Activated naive CD4-positive, alpha-beta T cell treated with Interleukin-2 at 50 U/mL for 16 hours (primary cell): ENCODE measurements at places on chromosomes 7 and 10.
A peak's percentile ranks its signal among the peaks of the same experiment; 100 is the strongest.

GRCh38 chr7:128073671-128074310, 42.6 kb upstream of the LRRC4 start:
- DNase-seq, result no peak

DNA sequence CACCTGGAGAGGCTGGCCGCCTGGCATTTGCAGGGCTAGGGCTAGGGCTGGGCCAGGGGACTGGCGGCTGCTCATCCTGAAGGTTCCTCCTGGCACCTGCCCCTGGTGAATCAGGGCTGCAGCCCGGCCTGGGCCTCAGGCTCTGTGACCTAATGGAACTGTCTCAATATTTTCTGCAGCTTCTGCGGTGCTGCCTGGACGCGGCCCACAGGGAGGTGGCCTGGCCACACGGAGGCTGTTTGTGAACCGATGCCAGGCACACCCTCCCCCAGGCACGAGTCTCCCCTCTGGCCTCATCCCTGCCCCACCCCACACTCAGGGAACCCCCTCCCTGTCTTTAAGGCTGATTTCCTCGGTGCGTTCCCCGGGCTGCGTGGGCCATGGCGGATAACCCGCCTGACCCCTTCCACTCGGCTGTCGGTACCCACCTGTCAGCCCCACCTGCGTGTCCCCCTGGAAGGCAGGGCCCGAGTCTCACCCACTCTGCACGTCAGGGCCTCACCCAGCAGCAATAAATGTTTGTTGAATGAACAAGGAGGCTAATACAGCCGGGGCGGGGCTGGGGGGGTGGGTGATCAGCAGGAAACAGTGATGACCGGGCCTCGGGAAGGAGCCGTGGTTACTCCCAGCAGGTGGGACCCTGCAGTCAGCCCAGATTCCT, 54.5 kb upstream of the DNAJB6 start:
- no peak for DNase-seq

- no peak for DNase-seq
These were observed 53.6 kb downstream of the AFAP1L2 start for GRCh38 chr10:114350751-114351150.

DNA sequence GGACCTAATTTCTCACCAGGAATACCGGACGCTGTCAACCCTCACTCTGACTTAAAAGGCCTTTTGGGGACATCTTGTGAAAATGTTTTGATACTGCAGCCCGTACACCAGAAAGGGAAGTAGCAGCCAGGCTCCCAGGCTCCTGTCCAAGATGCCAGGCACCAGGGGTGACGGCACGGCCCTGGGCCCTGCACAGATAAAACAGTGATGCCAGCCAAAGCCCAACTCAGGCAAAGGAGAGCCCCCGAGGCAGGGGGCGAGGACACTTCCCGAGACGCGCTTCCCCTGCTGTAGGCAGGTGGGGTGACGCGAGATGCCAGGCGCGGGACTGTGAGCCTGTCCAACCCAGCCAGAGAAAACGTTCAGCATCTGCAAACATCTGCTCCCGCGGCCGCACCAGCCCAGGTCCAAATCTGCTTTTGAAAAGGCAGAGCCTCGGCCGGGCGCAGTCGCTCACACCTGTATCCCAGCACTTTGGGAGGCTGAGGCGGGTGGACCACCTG, 15.7 kb downstream of the ZFAND2A start:
- no peak for DNase-seq

- peak; percentile 90 for DNase-seq
These were observed at the start of gene BAMBI for GRCh38 chr10:28676968-28677887. Gene BAMBI, plus strand, starts transcription at chr10:28677521. Its CDS starts 377 bp downstream, at chr10:28677898.

GRCh38 chr10:20085115-20085514, 268.9 kb downstream of the PLXDC2 start:
- DNase-seq, result no peak

DNA sequence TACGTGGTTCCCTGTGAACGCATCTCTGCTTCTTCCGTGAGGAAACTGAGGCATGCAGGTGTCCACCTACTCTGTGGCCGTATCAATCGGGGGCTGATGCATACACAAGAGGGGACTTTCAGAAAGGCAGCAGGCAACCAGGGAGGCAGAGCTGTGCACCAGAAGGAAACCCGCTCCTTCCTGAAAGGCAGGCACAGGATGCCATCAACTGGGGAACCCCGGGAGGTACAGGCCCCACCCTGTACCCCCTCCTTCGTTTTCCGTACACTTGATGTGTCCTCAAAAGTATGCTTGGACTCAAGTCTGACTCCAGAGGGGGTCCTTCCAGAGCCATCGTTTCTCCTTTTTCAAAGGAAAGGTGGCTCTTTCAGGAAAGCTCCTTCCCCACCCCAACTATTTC, 59.5 kb downstream of the ASB13 start:
- DNase-seq, result no peak

DNA sequence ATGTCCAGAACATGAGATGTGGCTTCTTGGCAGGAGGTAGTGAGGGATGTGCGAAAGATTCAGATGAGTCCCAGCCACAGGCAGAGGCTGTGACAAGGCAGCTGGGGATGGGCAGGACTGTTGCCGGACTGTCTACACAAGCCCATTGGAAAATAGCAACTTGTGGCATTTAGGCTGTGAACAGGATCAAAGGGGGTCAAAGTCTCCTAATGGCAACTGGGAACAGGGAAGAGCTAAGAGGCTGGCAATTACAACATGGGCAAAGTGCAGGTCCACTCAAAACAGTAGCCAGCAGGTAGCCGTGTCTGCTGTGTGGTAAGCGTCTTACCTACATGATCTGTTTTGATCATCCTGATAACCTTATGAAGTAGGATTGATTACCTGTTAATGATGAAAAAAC, 254.2 kb upstream of the ZNF32 start:
- no peak for DNase-seq

DNA sequence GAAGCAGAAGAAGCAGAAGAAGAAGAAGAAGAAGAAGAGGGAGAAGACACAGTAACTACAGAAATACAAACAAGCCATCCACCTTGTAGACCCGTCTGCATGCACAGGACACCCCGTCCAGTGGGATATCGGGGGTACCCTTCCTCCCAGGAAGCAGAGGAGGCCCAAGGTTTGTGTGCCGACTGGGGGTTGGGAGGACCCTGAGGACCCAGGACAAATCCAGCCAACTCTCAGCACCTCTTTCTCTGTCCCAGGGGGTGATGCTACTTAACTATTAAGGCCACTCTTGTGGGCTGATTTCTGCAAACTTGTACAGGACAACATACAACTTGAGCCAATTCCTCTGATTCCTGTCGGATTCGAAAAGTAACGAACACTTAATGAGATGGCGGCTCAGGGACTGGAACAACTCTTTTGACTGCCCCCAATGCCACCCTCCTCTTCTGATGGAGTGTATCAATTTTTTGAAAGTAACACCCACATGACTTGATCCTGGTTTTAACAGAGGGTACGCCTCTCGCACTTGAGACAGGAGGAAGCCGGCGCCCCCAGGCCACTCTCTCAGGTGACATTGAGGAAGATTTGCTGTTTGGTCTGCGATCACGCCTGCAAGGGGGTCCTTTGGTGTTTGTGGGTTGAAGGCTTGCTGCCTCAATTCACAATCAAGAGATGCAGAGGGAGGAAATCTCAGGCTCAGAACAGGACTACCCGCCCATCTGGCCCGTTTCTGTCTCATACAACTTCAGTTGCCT, 192.6 kb downstream of the TNS3 start:
- no peak for DNase-seq

DNA sequence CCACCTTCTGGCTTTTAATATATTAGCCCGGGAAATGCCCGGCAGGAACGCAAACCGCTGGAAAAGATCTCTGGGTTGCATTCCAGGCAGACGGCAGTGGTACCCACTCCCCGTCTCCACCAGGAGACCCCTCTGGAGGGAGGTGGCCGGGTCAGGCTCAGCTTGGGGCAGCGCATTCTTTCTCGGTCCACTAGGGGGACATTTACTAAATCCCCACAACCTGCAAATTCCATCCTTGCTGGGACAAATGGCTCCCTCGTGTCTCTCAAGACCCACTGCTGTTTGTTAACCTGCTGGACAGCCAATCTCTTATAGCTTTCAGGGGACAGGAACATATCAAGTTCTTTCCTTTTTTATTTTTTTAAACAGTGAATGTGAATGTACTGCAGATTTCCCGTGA, 45.8 kb upstream of the CARD11 start:
- DNase-seq, result no peak

- DNase-seq, result no peak
These were observed 8.2 kb downstream of the AIFM2 start for GRCh38 chr10:70124415-70124814.

GRCh38 chr7:110347081-110347480, 743.8 kb upstream of the LRRN3 start:
- DNase-seq, result no peak

GRCh38 chr7:1530946-1531262, 402 bp downstream of the MAFK start:
- DNase-seq, result no peak

- no peak for DNase-seq
These were observed 375.3 kb downstream of the DPP6 start for GRCh38 chr7:154427533-154427932.

DNA sequence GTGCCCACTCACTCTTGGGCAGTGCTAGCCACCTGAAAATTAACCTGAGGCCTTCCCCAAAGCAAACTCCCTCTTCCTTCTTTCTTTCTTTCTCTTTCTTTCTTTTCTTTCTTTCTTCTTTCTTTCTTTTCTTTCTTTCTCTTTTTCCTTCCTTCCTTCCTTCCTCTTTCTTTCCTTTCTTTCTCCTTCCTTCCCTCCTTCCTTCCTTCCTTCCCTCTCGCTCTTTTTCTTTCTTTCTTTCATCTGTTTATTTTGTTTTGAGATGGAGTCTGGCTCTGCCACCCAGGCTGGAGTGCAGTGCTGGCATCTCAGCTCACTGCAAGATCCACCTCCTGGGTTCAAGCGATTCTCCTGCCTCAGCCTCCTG, 17.0 kb upstream of the KPNA7 start:
- no peak for DNase-seq

GRCh38 chr7:151415375-151416105, 5.7 kb upstream of the WDR86 start:
- no peak for DNase-seq

GRCh38 chr7:117751775-117752174, 121.5 kb downstream of the CTTNBP2 start:
- no peak for DNase-seq

DNA sequence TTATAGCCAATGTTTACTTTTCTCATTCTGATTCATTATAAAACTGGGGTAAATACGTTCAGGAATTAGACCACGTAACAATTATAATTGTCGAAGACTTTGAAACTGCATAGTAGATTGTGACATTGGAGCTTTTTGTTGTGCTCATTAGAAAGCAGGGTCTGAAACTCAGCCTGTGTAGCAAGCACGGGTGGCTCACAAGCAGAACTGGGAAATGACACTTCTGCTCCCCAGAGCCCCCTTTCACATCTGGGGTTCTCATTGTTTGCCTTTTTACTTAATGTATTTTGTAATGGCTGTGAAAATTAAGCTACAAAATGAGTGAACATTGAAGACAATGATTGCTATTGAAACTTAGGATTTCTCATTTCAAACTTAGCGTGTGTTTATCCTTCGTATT, 72.9 kb downstream of the CDHR3 start:
- no peak for DNase-seq

DNA sequence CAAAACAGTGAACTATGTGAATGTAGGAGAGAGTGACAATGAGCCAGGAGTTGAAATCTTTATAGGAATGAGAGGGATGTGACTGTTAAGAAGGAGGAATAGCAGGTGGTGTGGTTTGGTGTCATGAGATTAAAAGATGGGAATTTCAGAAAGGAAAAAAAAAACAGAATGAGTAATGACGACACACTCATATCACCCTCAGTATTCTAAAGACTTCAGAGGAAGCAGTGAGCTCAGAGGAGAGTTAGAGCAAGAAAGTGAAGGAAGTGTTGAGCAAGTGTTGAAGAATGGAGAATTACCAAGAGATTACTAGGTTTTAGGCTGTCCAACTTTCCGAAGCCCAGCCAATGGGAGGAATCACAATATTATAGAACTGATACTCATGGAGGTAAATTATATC, 220.5 kb upstream of the HGF start:
- no peak for DNase-seq

DNA sequence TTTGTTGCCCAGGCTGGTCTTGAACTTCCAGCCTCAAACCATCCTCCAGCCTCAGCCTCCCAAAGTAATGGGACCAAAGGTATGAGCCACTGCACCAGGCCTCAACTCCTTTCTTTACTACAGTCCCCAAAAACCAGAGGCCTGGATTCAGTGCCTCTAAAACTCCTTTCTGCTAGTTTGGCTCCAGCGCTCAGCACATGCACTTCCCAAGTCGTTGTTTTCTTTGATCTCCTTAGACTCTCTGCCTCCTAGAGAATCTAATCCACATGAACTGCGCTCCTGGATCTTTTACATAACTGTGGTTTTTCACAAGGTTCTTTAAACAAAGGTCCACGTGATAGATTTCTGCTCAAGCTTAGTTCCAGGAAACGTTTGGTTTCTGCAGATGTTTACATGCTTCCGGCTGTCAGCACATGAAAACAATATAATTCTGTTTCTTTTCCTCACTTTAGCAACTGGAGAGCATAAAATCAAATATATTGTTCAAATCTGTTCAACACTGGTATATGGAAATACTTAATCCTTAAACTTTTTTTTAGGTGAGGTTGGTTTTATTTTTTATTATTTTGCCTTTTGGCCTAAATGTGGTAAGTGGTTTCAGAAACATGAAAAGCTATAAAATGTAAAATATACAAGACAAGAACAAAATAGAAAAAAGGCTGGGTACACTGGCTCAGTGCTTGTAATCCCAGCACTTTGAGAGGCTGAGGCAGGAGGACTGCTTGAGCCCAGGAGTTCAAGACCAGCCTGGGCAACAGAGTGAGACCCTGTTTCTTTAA, 270.5 kb upstream of the MKLN1 start:
- no peak for DNase-seq

GRCh38 chr7:51229620-51230323, 86.8 kb downstream of the COBL start:
- DNase-seq, result no peak

DNA sequence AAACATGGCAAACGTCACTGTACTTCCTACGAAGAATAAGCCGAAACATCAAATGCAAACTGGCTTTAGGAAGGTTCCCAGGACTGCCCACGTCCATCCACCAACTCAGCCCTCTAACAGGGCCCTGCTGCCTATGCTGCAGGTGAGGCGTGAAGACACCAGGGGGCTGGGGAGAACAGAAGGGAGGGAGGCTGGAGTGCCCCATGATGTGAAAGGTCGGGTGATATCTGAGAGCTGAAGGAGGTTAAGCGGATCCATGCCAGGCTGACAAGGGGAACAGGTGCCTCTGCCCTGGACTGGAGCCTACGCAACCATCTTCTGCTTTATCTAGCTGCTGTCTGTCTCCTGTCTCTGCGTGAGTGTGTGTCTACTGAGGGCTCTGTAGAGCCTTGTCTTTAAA, 40.2 kb upstream of the ATP6V0A4 start:
- DNase-seq, result no peak

- no peak for DNase-seq
These were observed 348.9 kb downstream of the ARL4A start for GRCh38 chr7:13036256-13036780.
